ENCODE measurements at places on chromosomes 6 and 20.

DNA sequence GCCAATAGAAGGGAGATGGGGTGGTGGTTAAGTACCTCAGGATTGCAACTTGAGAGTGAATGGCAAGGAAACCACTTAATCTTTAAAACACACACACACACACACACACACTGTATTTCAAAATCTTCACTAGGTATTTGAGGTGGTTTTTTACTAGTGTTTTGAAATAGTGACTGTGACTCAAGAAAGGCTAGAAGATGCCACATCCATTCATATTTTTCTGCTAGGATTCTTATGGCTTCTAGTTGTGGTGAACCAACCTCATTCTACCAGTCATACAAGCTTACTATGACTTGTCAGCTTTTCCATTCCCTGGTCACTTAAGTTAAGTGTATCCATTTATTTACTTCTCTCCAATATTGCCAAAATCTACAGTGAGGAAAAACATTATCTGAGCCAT is 519.4 kb upstream of the JAG1 start:
- no peak for DNase-seq

DNA sequence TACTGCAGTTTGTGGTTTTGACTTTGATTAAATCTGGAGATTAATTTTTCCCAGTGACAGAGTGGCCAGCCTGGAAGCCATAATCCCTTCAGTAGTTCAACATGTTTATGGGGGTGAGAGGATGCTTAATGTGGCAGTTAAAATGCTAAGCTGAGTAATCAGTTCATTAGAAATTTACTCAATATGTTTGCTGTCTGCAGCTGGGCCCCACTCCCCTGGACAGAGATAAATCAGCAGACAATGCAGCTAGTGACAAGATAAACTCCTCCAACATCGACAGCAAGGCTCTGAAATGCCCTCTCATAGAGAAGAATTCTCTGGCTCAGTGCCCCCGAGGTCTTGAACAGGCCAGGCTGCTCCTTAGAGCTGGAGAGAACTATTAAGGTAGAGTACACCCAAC is 101.9 kb downstream of the LRFN2 start:
- DNase-seq, result no peak

- no peak for DNase-seq
Observed at GRCh38 chr6:2630891-2631571, 119.7 kb downstream of the MYLK4 start.

- peak; percentile 85 for DNase-seq
Observed at GRCh38 chr6:43983632-43984031, 143.6 kb downstream of the MRPL14 start.

DNA sequence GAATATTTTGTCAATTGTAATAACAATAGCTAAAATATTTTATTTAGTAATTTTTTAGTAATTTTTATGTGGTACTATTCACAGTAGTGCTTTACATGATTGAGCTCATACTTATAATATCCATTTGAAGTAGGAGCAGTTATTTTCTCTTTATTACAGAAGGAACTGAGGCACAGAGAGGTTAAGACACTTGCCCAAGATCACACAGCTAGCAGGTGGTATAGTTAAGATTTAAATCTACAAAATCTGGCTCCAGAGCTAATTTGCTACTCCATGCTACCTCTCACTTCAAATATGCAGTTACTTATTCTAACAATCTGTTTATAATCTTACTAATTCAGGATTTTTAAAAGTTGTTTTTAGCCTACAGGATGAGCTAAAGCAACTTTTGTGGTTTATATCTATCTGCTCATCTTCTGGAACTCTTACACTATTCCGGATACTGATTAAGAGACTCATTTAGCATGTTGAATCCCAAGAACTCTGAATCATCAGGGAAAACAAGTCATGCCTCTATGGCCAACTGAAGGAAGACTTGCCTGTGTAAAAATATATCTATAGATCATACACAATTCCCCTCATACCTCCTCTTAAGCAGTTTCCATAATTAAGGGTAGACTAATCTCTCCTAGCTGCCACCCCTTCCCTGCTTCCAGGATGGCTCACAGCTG is 324.2 kb downstream of the UBE3D start:
- DNase-seq, result no peak

DNA sequence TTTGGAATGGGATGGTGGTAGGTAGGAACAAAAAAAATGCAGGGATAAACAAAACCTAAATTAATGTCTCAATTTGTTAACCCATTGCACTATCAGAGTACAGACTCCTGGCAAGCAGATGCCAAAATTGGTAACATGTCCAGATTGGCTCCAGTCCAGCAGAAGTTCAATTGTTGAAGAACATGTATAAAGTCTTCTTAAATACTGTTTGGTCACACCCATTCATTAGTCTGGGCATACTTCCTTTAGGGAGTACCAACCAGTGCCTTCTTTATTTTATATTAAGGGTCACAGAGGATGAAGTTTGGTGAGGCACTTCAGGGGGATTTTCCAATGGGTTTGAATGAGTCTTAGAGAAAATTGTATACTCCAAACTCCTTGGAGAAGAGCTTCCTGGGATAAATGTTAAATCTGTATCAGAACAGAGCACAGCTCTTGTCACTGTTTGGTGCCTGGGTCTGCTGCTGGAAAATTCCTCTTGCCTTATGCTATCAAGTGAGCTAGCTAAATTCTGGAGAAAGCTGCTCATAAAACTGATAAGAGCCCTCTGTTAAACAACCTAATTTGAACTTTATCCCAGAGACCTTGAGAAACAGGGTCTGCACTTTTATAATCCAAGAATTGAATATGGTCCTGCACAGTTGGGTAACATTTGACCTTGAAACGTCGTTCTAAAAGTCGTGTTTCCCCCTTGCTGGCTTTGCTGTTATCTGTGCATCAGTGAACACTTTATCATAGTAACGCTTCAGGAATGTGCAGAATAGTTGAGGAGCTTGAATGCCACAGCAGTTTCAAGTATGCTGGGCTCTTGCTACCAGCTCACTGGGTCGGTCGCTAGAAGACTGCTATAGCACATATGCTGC is 334.1 kb upstream of the CITED2 start:
- no peak for DNase-seq

DNA sequence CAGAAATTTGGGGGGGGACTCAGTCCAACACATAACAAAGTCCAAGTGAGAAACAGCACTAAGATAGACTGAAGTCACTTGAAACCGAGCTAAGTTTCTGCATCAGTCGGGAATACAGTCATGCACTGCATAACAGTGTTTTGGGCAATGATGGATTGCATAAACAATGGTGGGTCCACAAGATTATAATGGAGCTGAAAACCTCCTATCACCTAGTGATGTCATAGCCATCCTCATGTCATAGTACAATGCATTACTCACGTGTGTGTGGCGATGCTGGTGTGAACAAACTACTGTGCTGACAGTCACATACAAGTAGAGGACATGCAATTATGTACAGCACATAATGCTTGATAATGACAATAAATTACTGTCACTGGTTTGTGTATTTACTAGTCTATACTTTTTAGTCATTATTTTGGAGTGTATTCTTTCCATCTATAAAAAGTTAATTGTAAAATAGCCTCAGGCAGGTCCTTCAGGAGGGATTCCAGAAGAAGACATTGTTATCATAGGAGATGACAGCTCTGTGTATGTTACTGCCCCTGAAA is 154.5 kb upstream of the ECI2 start:
- no peak for DNase-seq

DNA sequence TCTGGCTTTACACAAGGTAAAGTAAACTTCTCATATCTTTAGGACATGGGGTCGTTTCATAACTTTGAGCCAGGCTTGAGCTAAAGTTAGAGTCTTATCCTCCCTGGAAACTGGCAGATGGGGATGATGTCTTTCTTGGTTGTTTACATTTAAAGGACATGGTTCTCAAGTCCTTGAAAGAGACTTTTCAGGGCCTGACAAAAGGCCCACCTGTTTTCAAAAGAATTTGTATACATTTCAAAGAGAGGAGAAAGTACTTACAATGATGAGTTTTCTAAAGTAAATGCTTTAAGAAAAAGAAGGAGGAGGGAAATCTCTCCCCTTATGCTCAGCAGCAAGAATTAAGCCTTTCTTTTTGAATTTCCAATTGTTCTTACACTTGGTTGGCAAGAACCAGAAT is 45.7 kb upstream of the TINAG start:
- no peak for DNase-seq

GRCh38 chr6:11711003-11711983 is 67.3 kb downstream of the ADTRP start:
- DNase-seq, result no peak

GRCh38 chr6:33958526-33959328 is 154.9 kb upstream of the MLN start:
- DNase-seq, result peak; percentile 55

DNA sequence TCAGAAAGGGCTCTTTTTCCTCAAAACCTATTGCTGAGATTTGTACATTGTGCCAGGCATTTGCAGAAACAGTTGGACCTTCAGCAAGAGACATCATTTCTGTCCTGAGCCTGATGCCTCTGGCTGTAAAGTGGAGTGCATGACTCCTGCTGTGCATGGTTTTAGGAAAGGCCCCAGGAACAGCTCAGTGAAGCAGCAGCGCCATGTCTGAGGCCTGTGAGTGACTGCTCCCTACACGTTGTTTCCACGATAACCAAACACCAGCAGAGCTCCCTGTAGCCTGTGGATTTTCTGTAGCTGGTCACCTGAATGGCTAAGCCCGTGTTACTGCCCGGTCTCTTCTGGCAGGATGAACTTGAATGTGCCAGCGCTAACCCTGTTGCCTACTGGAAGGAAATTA is 232.5 kb downstream of the TFAP2C start:
- DNase-seq, result no peak

- no peak for DNase-seq
Observed at GRCh38 chr6:166282394-166283032, 25.7 kb downstream of the PRR18 start.

DNA sequence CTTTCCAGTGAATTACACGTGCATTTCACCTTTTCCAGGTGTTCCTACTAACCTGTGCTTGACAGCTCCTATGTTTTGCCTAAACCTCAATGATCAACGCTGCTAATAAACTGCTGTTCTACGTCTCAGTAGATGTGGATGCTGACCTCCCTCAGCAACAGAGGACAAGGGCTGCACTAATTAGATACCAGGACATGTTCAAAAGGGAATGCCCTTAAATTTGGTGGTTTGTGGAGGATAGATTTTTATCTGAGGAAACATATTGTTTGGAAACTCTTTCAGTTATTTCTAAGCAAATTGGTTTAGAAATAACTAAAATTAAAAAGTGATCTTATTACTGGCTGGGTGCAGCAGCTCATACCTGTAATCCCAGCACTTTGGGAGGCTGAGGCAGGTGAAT is 19.1 kb upstream of the ZDHHC14 start:
- DNase-seq, result no peak

GRCh38 chr6:114342086-114342825 is 567 bp downstream of the HS3ST5 start:
- DNase-seq, result peak; percentile 40

- no peak for DNase-seq
Observed at GRCh38 chr6:148461986-148462577, 119.4 kb downstream of the SASH1 start.

GRCh38 chr6:105402090-105402938 is 568 bp downstream of the PREP start:
- DNase-seq, result peak; percentile 47

GRCh38 chr6:2876210-2877056 is 26.7 kb downstream of the SERPINB9 start:
- no peak for DNase-seq

DNA sequence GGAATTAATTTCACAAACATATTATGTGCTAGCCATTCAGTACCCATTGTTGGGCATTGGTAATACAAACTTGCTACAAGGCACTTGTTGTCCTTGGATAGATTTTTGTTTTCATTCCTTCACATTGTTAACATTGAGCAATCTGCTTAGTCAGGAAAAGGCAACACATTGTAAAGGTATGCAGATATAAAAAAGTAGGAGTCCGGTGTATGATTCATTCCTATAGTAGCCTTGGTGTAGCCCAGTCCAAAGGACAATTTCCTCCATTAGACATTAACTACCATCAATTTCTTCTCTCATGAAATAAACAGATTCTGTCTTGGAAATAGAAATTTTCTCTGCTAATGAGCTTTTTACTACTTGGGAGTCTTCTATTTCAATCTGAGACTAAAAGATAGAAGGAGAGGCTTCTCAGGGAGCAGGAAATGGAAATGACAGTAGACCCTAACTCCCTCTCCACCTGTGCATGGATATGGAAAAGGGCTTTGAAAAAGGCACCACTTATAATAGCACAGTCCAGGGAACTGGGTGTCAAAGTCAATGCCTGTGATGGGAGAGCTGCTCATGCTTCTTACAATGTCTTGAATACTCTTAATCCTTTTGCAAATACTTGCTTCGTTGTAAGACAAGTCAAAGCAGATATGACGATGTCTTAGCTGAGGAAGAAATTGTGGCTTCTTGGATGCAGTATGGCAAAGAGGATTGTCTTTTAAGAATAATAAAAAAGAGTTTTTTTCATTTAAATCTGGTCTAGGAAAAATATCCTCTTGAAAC is 369.4 kb upstream of the CITED2 start:
- no peak for DNase-seq

GRCh38 chr6:40848038-40848437 is 191.0 kb downstream of the UNC5CL start:
- no peak for DNase-seq

DNA sequence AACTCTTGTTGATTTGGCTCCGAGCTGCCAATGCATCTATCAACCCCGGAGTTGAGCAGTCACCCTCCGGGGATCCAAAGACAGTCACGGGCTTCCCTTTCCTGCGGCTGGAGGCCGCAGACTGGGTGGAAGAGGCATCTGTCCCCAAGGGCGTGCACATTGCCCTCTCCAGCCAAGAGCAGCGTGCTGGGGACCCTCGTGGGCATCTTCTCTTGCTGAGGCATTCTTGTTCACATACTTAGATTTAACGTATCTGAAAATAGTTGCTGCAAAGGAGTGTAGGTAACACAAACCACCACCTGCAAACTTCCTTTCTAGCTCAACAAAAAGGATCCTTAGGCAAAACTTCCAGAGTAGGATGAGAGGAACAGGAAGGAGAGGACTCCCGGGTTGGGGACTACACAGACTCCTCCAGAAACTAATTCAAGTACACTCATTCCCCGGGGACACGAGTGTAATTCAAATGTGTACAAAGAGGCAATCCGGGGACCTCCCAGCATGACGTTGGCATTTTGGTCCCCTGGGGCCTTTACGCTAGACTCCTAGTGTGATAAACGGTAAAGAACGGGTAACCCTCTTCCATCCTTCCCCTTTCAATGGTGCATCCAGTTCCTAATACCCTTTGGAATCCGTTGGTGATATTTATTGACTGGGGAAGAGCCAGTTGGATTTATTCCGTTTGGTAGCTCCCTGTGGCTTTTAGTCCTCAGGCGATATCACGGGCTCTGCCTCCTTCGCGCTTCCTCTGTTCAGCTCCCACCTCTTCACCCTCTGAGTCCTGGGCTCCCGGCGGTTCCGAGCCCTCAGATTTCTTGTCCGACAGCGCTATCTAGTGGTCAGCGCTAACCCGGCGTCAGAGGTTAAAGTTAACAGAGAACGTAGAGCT is 2.7 kb upstream of the COL12A1 start:
- peak; percentile 66 for DNase-seq

- no peak for DNase-seq
Observed at GRCh38 chr6:4603291-4603690, 172.9 kb upstream of the CDYL start.

DNA sequence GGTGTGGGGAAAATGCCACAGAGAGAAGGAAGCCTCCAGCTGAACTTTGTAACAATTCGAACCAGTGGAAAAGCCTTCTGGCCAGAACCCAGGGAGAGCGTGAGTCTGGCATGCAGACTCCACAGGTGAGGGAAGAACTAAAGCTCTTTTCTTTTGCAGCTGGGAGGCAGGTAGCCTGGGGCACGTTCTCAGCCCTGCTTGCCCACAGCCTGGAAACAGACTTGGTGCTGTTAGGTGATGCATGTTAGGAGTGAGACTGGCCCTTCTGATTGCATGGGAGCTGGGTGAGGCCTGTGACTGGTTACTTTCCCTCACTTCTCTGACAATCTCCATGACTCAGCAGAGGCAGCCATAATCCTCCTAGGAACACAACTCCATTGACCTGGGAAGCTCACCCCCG is 34.2 kb downstream of the PROKR2 start:
- DNase-seq, result no peak
